Muscle of arm (tissue), 14 donors: ENCODE measurements at places on chromosomes 16 and 17. TPM values are rescaled to one million over a fixed set of nuclear protein-coding genes. Genes with fewer than 3 reads are reported as not detected.

Gene SMARCD2
- not detected for polyA plus RNA-seq

Gene CA7
- not detected for polyA plus RNA-seq

Gene FSCN2
- polyA plus RNA-seq: 1.6 TPM

Gene AANAT
- not detected for polyA plus RNA-seq

Gene PDILT
- polyA plus RNA-seq: not detected

Gene UTS2R
- 2.6 TPM for polyA plus RNA-seq

Gene CDT1
- 17.0 TPM for polyA plus RNA-seq
